ENCODE measurements at places on chromosomes 3 and 15.

DNA sequence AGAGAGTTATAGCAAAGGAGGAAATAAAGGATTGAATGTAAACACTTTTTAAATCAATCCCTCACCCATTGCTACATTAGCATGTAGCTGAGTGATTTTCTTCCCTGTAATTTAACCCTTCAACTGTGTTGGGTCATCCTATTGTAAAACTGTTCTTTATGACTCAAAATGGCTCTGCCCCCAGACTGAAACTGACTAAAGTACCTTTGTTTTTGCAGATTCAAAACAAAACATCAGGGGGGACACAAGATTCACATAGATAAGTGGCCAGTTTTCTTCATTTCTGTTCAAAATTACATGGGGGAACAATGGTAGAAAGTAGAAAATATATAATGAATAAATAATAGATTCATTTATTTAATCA, 268.4 kb downstream of the IGSF11 start:
- H3K36me3 ChIP-seq, result no peaks in the 10 kb centered on the region
- H3K27ac ChIP-seq, result no peak overlapping the region
- no peak overlapping the region for H3K4me3 ChIP-seq
- H3K27me3 ChIP-seq, result no peaks in the 10 kb centered on the region

- H3K4me3 ChIP-seq, result no peak overlapping the region
- no peaks in the 10 kb centered on the region for H3K4me1 ChIP-seq
- no peak for DNase-seq
- H3K36me3 ChIP-seq, result no peaks in the 10 kb centered on the region
Measured at GRCh38 chr3:116563351-116563750, 118.1 kb upstream of the LSAMP start.

DNA sequence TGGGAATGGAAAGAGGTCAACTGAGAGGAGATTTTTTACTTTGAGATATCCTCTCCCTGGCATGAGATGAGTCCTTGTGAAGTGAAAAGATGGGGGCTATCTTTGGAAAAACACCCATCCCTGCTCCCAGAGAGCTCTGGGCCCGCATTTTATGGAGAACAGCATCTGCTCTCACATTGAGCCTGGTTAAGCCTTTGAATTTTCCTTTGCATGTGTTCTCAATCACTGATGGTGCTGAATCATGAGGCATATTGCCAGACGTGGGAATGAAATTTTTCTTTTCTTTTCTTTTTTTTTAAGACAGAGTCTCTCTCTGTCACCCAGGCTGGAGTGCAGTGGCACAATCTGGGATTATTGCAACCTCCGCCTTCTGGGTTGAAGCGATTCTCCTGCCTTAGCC, 24.4 kb downstream of the TMEM45A start:
- no peaks in the 10 kb centered on the region for H3K27me3 ChIP-seq
- H3K27ac ChIP-seq, result no peak overlapping the region
- H3K4me1 ChIP-seq, result no peaks in the 10 kb centered on the region
- H3K4me3 ChIP-seq, result no peak overlapping the region
- peak; percentile 48 for DNase-seq
- H3K36me3 ChIP-seq, result no peaks in the 10 kb centered on the region

GRCh38 chr3:10498271-10498670, 7.1 kb downstream of the ATP2B2 start:
- no peak overlapping the region for H3K27ac ChIP-seq
- no peak for DNase-seq
- no peak overlapping the region for H3K4me3 ChIP-seq
- no peaks in the 10 kb centered on the region for H3K4me1 ChIP-seq
- no peaks in the 10 kb centered on the region for H3K36me3 ChIP-seq
- peaks cover 6% of the 10 kb centered on the region for H3K27me3 ChIP-seq

- no peak overlapping the region for H3K4me3 ChIP-seq
- peaks cover 9% of the 10 kb centered on the region for H3K27me3 ChIP-seq
- peaks cover 12% of the 10 kb centered on the region for H3K4me1 ChIP-seq
- peak; percentile 83 for DNase-seq
- H3K27ac ChIP-seq, result no peak overlapping the region
- no peaks in the 10 kb centered on the region for H3K36me3 ChIP-seq
Measured at GRCh38 chr15:58457466-58457965, 25.7 kb downstream of the LIPC start.

DNA sequence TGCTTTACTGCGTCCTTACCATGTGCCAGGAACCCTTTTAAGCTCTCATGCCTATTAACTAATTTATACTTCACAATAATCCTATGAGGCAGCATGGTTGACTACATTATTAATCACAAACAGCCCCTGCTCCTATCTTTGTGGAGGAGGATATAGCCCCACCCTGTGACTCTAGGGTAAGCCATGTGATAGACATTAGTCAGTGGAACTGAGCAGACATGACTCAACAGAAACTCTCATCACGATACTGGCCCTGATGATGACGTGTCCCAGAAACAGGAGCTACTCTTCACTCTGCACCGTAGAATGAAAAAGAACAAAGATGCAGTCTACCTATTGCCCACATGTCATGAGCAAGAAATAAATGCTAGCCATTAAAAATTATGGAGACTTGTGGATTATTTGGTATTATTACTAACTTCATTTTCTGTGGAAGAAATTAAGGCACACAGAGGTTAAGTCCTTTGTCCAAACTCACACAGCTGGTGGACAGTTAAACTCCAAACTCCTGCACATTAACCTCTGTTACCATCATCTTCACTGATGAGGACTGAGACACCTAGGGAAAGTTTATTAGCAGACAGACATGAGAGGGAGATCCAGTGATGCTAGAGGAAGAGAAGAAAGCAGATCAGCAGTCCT, 51.2 kb downstream of the CFAP20DC start:
- peak overlapping the region; percentile 79 for H3K27ac ChIP-seq
- H3K36me3 ChIP-seq, result no peaks in the 10 kb centered on the region
- H3K4me1 ChIP-seq, result peaks cover 16% of the 10 kb centered on the region
- no peaks in the 10 kb centered on the region for H3K27me3 ChIP-seq
- DNase-seq, result peak; percentile 95

- H3K4me3 ChIP-seq, result no peak overlapping the region
- no peaks in the 10 kb centered on the region for H3K4me1 ChIP-seq
- DNase-seq, result peak; percentile 26
Measured at GRCh38 chr3:72441284-72441994, 406.8 kb downstream of the SHQ1 start.
